ENCODE measurements at places on chromosomes 5 and 9. TPM values are rescaled to one million over a fixed set of nuclear protein-coding genes. Genes with fewer than 3 reads are reported as not detected.

PFN3 gene
- 0.48 TPM for total RNA-seq

MELK gene
- 53.2 TPM for total RNA-seq

EQTN gene
- 1.4 TPM for total RNA-seq

SLC6A3 gene
- 0.53 TPM for total RNA-seq

- H3K4me3 ChIP-seq: no peak overlapping the region
- DNase-seq: no peak
- no peaks in the 10 kb centered on the region for H3K27me3 ChIP-seq
- peak overlapping the region; percentile 75 for H3K27ac ChIP-seq
Measured at GRCh38 chr9:33249983-33250382, 10.0 kb downstream of the SPINK4 start.

DNA sequence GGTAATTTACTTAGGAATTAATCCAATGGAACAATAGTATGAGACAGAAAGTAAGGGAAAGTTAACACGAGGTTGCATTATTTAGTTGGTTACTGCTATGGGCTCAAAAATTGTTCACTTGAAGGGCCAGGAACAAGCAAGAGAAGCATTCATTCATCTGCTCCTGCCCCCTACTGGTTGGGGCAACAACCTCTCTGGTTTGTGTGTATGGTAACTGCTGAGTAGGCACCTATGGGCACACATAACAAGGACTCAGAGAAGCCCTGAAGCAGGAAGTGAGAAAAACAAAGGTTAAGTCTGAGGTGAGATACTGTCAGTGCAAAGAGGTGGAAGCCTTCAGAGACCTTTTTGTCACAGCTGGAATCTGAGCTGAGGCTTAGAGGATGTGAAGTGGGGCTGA is 34.4 kb upstream of the RANBP6 start:
- H3K27me3 ChIP-seq: no peaks in the 10 kb centered on the region
- H3K4me3 ChIP-seq: no peak overlapping the region
- no peaks in the 10 kb centered on the region for H3K36me3 ChIP-seq
- no peak overlapping the region for H3K27ac ChIP-seq
- peak; percentile 31 for DNase-seq
- peaks cover 13% of the 10 kb centered on the region for H3K4me1 ChIP-seq

GRCh38 chr5:111942201-111942600 is 185.2 kb upstream of the NREP start:
- H3K4me1 ChIP-seq: no peaks in the 10 kb centered on the region
- H3K36me3 ChIP-seq: no peaks in the 10 kb centered on the region
- H3K27ac ChIP-seq: no peak overlapping the region
- no peak overlapping the region for H3K4me3 ChIP-seq

DNA sequence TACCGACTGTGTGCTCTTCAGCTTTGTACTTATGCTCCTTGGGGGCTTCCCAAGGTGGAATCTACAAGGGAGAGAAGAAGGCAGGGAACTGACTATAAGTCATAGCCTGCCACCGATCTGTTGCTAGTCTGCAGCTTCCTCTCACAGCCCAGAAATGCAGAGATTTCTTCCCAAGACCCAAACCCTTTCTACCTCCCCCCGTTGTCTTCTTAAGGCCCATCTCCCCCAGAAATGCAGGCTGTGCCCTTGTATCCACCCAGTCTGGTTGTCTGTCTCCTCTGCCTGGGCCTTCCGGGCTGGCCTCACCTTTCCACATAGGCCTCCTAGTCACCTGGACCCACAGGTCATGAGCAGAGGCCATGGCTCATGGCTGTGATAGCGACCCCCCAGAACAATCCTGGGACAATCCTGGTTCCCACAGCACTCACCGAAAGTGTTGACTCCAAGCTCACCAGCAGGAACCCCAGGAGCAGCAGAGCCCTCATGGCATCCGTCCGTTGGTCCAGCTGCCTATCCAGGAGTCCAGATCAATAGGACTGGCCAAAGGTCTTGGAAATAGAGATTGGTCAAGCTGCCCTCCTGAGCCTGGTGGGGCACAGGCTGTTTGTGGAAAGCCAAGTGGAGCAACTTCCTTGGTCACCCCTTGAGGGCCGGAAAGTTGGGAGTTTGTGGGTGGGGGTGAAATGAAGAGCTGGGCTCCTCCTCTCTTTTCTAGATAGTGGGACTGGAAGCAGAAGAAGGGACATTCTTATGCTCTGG is at the start of gene F12:
Gene F12, minus strand, starts transcription at position 522 of the 759 bp plus-strand sequence. Its CDS starts 37 bp downstream, at position 485.
- DNase-seq: no peak
- no peaks in the 10 kb centered on the region for H3K4me1 ChIP-seq
- H3K36me3 ChIP-seq: no peaks in the 10 kb centered on the region
- H3K27me3 ChIP-seq: peaks cover 88% of the 10 kb centered on the region

DNA sequence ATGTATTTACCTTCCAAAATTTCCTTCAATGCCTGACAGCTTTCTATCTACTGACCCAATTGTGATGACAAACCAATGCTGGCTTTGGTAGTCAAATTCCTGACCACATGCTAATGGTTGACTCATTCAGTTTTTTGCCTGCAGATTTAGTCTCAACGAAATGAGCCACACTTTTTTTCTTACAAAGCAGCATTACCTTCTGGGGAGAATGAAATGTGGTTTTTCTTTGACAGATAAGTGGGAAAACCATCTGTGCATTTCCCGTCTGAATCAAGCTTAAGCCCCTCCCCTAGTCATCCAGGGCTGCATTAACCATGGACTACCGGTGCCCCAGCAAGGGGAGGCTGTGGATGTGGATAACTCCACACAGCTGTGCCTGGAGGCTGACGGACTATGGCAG is 99.6 kb upstream of the TAF11L2 start:
- H3K27me3 ChIP-seq: peaks cover 56% of the 10 kb centered on the region
- H3K27ac ChIP-seq: no peak overlapping the region
- H3K36me3 ChIP-seq: peaks cover 21% of the 10 kb centered on the region
- no peak overlapping the region for H3K4me3 ChIP-seq
- DNase-seq: no peak
- peaks cover 54% of the 10 kb centered on the region for H3K4me1 ChIP-seq

DNA sequence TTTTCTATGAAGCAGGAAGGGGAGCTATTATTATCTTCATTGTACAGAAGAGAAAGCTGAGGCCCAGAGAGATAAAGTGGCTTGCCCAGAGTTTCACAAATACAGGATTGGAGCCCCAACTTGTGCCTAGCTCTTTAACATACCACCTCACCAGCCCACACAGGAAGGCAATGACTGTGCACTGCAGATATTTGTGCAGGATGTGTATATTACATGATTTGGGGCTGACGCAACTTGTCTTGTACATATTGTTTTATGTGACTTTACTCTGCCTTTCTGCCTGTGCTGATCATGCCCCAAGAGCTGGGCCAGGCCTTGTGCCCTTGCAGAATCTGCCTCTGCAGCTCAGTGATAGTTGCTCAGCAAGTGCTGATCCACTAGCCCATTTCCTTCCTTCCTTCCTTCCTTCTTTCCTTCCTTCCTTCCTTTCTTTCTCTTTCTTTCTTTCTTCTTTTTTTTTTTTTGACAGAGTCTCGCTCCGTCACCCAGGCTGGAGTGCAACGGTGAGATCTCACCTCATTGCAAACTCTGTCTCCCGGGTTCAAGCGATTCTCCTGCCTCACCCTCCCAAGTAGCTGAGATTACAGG is 106.6 kb upstream of the TBCA start:
- no peak for DNase-seq
- no peak overlapping the region for H3K27ac ChIP-seq
- no peak overlapping the region for H3K4me3 ChIP-seq
- no peaks in the 10 kb centered on the region for H3K36me3 ChIP-seq
- H3K27me3 ChIP-seq: peaks cover 8% of the 10 kb centered on the region

- DNase-seq: no peak
- H3K27ac ChIP-seq: peak overlapping the region; percentile 42
- H3K36me3 ChIP-seq: peaks cover 14% of the 10 kb centered on the region
- H3K4me3 ChIP-seq: no peak overlapping the region
Measured at GRCh38 chr5:115243412-115243811, 19.3 kb downstream of the PGGT1B start.

All from WTC11 (cell line).